ENCODE measurements at places on chromosomes 7 and 10.

- peak; percentile 70 for DNase-seq
Observed at GRCh38 chr7:129644634-129645230, 33.2 kb downstream of the NRF1 start.

- DNase-seq, result peak; percentile 43
Observed at GRCh38 chr7:80681272-80681885, 42.9 kb downstream of the CD36 start.

- no peak for DNase-seq
Observed at GRCh38 chr7:139873593-139874301, 44.7 kb downstream of the TBXAS1 start.

- no peak for DNase-seq
Observed at GRCh38 chr10:60870416-60870728, 73.6 kb downstream of the RHOBTB1 start.

DNA sequence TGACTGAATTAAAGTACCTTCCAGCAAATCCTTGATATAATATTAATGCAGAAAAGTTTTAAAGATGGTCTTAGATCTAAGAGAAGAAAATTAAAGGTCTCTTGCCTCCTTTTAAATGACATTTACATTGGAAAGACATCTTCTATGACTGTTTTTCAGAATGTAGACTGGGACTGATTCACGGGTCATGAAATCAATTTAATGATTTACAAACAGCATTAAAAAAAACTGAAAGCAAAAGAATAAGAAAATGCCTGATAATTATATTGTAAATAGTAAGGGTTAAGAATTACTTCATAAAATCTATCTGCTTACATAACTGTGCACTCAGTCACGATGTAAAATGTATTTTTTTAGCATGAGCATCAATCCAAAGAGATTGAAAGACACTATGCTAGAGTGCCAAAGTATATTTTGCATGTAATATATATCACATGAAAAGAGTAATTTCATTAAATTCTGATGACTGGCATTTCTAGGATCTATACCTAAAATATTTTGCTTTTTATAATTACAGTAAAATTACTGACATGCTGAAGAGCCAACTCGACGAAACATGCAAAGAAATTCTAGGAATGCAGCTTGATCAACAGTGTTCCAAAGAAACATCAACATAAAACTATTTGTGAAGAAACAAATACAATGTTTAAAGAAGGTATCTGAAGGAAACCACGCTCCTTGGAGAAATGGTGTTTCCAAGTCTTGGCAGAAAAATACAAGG, 35.1 kb downstream of the RTKN2 start:
- peak; percentile 45 for DNase-seq

- no peak for DNase-seq
Observed at GRCh38 chr7:95669513-95669912, 73.2 kb upstream of the PDK4 start.

All from fibroblast of upper back skin (primary cell).